CD4-positive, alpha-beta T cell treated with Interleukin-4 for 4 hours (primary cell): ENCODE measurements at places on chromosomes 2 and 18.

- DNase-seq = no peak
These were observed 4.1 kb upstream of the RBM45 start for GRCh38 chr2:178108176-178108575.

- DNase-seq = no peak
These were observed 1898.8 kb upstream of the PIK3C3 start for GRCh38 chr18:40056079-40056692.

DNA sequence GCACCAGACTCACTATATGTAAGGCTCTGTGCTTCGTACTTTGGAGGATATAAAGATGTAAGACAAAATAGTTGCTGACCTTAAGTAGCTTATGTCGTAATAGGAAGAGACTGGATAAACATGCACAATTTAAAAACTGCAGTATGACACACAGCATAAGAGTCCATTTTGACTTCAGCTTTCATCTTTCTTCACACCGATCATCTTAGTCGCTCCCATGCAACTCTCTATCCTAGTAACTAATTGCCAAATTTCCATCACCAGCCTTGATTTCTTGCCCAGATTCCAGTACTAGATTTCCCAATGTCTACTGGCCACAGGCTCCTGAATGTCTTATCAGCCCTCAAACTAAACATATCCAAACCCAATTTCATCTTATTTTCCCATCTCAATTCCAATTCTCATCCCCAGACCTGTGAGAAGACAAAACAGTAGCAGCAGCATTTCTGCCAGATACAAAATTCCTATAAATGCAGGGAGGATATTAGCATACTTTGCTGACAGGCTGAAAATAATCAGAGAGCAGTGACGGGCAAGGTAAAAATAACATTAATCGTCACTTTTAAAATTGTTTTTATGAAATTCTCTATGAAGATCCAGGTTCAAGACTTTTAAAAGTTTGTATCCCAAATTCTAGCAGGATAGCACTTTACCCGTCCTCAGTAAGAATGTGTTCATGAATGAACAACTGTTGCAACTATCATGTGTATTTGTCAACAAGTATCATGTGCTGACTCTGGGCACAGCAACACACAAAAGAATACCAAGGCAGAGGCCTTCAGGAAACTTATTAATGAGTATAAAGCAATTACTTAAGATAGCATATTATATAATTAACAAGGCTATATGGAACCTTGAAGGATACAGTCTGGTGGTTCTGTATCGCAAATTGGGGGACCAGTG lies 42.2 kb downstream of the KIDINS220 start:
- DNase-seq = no peak

DNA sequence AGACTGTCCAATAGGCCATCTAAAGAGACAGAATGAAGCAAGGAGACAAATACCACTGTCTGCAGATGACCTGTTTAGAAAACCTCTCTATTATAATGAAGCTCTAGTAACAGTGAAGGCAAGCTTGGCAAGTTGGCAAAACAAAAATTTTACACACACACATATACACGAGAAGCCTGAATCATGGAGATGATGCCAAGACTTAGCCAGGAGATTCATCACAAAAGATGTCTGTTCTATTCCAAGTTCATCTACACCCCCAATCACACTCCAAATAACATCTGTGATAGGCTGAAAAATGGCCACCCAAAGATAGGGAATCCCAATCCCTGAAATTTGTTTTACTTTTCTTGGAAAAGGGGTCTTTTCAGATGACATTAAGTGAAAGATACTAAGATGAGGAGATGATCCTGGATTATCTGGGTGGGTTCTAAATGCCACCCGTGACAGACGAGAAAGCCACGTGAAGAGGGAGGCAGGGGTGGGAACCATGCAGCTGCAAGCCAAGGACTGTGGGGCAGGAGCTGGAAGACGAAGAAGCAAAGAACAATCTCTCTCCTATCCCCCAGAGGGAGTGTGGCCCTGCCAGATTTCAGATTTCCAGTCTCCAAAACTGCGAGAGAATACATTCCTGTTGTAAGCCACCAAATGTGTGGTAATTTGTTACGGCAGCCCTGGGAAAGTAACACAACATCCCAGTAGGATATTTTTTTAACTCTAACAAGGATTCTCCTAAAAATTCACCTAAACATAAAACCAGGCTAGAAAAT lies 20.0 kb downstream of the HDLBP start:
- no peak for DNase-seq

DNA sequence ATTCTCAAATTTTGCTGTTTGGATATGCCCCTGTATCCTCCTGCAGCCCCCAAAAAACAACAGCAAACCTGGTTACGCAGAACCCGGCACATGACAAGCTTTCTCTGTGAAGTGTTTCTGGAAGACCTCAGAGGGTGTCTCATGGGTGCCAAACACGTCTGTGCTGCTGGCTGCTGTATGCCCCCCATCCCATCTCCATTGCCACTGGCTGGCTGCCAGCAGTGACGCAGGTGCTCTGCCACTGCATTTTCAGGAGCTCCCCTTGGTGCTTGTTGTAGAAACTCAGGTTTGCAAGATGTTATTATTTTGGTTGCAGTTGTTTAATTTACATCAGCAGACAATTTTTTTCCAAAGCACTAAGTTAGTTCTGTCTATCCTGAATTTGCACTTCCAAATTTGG lies 166.4 kb upstream of the FANCL start:
- DNase-seq = no peak

DNA sequence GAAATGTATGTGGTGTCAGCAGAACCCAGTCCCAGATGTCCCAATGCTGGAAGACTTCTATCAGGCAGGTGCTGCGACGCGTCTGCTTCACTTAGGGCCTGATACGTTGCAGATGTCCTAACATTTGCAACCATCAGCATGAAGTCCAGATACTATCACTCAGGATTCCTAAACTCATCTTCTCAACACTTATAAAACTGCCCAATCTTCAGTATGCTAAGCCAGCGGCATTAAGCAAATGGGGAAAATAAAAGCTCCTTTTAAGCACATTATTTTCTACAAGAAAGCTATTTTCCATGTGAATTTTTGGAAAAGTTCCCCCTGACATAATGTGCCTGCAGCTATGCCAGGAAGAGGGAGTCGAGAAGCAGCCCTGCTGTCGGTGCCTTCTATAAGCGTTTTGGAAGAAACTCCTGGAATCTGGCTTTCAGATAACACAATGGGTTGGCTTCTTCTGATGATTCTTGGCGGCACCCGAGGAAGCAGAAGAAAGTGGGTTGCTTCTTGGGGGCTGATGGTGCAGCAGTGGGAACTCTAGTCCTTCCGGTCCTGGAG lies 60.7 kb upstream of the ITGA6 start:
- DNase-seq = no peak

DNA sequence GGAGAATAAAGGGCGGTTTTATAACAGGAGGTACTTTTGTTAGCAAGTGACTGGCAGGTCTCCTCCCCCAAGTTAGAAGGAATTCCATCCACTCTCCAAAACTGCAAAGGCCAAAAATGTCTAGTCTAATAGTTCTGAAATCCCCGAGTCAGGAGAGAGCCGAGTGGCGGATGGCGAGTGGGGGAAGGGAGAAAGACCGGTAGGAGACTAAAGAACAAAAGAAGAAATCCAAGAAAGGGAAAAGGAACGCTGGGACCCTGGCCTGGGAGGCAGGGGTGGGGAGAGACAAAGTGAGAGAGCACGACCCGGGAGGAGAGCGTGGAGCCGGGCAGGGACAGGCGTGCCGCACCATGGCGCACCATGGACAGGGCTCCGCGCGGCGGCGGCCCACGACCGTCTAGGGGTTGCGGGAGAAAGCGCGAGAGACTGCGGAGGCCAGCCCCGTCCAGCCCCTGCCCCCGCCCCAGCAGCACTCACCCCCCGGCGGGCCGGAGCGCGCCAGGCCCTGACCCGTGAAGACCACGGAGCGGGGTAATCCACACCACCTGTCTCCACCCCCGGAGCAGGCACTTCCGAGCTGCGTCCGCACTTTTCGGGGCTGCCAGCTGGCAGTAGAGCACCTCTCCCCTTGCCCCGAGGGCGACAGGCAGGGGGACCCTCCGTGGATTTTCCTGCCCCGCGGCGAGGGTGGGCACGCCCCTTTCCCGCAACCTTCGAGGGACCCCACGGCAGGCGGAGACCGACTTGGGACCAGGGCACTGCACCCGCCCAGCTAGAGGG lies 1.6 kb downstream of the CDH2 start:
- no peak for DNase-seq

DNA sequence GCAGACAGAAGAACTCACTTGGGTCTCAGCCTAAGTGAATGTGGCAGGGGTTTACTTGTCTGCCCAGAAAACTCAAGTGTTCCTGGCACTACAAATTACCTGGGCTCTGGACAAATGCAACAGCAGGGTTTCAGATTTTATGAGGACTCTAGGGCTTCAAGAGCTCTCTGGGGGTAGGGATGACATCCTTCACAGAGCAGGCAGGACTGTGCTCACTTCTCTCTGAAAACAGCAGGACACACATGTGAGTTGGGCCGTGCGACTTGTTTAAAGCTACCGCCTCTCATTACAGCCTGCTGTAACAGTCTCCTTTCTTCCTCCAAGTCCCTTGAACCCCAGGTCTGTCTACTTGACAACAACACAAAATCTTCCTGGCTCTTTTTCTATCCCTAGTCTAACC lies 212.6 kb downstream of the EN1 start:
- DNase-seq = no peak

DNA sequence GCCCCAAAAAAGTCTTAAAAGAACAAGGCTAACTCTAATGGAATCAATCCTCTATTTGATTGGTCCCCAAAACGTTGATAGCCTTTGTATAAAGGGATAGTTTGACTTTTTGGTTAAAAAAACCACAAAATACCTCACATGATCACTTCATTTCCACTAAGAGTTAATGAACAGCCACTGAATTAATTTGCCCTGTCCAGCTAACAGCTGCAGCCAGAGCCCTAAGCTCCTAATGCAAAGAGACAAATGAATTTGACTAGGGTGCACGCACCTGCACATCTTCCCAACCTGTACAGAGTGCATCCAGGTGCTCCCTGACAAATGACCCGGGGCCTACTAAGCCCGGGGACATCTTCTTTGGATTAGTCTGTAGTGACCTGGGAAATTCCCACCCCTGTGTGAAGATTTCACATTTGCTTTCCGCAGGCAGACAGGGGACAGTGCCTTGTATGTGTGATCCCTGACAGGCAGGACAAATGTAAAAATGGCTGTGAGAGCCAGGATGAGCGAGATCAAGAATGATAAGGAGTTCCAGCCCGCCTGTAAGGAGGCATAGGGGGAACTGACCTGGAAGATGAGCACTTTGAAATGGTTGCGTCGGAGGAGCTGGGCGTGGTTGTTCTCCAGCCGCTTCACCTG lies 893 bp downstream of the CAVIN2 start:
- DNase-seq = no peak

DNA sequence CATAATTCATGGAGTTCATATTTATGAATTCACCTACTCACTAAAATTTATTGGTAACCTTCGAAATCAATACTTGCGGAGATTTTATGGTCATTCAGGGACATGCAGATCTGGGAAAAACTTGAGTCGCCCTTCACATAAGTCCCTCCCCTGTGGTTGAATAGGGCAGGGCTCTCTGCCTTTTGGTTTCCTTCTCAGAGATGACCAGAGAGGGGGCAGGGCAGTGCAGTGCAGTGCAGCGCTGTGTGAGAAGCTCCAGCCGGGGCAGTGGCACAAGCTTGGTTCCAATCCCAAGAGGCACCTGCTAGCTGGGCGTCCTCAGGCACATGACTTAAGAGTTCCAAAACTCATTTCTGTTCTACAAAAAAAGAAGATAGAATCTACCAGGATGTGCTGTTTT lies 274.4 kb upstream of the RAB6C start:
- DNase-seq = no peak

- DNase-seq = no peak
These were observed 9.1 kb upstream of the MYO5B start for GRCh38 chr18:50203801-50204604.

GRCh38 chr2:28648671-28649395 lies 102.8 kb upstream of the PPP1CB start:
- no peak for DNase-seq

- no peak for DNase-seq
These were observed 47.0 kb downstream of the COBLL1 start for GRCh38 chr2:164794432-164795231.

DNA sequence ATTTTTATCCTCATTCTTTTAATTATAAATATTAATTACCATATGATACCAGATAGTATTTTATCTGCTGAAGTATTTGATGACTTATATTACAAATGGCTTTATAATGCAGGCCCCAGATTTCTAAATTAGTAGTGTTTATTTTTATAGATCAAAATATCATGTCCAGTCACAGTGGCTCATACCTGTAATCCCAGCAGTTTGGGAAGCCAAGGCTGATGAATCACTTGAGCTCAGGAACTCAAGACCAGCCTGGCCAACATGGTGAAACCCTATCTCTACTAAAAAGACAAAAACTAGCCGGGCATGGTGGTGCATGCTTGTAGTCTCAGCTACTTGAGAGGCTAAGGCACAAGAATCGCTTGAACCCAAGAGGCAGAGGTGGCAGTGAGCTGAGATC lies 100.1 kb upstream of the ARHGAP15 start:
- DNase-seq = no peak
